ENCODE measurements at places on chromosomes 3 and 15.

- DNase-seq, result no peak
Measured at GRCh38 chr3:126923423-126923822, 59.5 kb upstream of the PLXNA1 start.

GRCh38 chr3:137024348-137024747, 66.6 kb downstream of the IL20RB start:
- DNase-seq, result no peak

DNA sequence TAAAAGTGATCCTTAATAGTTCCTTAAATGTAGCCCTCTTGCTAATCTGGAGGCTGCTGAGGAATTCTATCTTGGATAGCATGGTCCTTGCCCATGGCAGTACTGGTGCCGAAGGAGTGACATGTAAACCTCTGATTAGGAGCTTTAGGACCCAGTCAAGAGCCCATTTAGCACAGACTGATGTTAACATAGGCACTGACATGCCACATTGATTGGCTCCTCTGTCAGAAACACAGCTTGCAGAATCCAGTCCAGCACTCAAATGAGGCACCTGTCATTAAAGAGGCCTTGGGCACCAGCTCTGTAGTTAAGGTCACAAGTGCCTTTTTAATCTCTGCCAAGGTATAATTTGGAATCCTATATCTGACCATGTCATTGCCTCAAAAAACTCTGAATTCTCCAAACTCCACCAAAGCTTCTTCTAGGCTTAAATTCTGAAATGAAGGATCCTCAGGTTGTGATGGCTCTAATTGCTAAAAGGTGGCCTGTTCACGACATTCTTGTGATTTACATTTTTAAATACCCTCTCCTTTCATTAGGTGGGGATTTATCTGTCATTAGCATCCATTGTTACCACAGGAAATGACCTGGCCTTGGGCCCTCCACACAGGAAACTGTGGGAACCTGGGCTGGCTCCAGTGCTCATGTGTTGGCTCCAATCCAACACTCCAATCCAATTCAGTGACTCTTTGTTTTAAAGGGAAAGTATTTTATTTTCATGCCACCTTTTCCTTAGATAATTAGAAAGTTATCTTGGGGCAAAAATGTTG, 57.3 kb upstream of the RNF7 start:
- DNase-seq, result no peak

GRCh38 chr3:32404714-32405113, 13.1 kb downstream of the CMTM7 start:
- DNase-seq, result no peak

- no peak for DNase-seq
Measured at GRCh38 chr3:42192334-42193200, 73.4 kb downstream of the CCK start.

GRCh38 chr3:98728672-98729071, 34.5 kb upstream of the ST3GAL6 start:
- DNase-seq, result no peak

GRCh38 chr3:43405888-43406642, 119.7 kb downstream of the SNRK start:
- no peak for DNase-seq

DNA sequence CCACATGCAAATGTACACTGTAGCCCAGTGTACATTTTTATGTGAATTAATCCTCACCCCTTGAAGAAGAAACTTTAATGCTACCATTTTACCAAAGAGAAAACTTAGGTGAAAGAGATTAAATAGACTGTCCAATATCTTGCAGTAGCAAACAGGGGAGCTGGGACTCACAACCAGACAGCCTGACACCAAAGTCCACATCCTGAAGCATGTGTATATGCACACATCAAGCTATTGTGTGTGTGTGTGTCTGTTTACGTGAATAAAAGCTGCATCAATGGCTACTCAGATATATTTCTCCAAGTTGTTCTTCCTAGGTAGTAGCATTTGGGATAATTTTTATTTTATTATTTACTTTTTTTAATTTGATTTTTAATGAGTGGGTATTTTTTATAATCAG, 6.7 kb downstream of the ANO10 start:
- DNase-seq, result no peak

DNA sequence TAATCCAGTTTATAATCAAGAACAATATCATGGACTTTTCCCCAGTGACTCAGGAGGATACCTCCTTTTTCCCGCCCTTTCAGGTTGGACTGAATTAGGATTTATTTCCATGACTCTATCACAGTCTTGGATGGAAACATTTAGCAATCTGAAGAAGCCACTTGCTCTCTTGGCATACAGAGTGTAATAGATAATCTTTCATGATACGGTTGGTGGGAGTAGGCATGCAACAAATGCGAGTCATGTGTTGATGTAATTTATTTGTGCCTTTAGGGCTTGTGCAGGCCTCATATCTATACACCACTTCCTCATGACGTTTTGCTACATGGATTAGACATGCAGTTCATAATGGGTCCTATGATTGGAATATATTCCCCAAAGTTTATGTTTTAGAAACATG, 54.2 kb upstream of the MCTP2 start:
- DNase-seq, result no peak

DNA sequence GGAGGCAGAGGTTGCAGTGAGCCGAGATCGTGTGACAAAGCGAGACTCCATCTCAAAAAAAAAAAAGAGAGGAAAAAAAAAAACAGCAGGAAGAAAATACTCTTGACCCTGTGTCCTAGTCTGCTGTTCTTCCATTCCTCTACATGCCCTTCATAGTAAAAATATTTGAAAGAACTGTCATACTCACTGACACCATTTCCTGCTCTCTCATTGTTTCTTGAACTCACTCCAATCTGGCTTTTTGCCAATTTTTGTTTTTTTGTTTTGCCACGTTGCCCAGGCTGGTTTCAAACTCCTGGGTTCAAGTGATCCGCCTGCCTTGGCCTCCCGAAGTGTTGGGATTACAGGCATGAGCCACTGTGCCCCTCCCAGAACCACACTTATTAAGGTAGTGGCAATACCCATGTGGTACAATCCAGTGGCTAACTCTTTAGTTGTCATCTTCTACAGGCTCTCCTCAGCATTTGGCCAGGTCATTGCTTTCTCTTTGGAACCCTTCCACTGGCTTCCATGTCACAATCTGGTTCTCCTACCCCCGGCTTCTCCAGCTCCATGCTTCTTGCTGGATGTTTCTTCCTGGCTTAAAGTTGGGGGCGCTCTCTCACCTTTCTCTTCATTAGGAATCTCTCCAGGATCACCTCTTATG, 238.2 kb upstream of the C2CD4B start:
- DNase-seq, result no peak

DNA sequence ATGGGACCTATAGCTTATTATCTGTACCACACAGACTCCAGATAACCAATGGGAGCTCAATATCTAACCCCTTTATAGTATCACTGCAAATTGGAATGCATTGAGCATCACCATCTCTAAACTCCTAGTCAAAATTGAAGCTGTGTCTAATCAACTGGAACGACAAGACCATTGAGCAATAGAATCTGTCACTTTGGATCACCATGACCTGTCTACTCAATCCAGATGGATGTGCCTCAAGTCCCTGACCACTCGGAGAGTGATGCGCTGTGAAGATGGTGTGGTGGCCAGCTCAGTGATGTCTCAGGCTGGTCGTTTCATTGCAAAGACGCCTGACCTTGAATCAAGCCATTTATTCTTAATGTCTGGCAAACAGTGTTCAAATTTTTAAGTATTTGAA, 160.5 kb downstream of the SEMA6D start:
- no peak for DNase-seq

GRCh38 chr15:49122541-49123062, 32.8 kb downstream of the COPS2 start:
- no peak for DNase-seq

DNA sequence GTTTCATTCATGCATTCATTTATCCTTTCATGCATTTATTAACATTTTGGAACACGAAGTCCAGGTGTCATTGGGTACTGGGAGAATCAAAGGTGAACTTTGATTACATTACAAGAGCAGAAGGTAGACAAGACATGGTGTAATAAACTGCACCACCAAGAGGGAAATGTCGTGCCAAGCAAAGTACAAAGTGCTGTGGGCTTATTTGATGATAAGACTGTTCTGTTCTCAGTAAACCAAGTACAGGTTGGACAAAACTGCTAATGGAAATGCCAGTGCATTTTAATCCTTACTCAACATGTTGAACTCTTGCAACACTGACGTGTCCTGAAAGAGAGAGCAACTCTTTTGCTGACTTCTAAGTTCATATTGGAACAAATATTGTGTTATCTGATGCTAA, 69.4 kb downstream of the MME start:
- no peak for DNase-seq

GRCh38 chr15:77846986-77847385, 214.3 kb upstream of the LINGO1 start:
- no peak for DNase-seq

- DNase-seq, result no peak
Measured at GRCh38 chr3:58899159-58899952, 150.5 kb downstream of the CFAP20DC start.
